ENCODE measurements at places on chromosomes 12 and 14. TPM values are rescaled to one million over a fixed set of nuclear protein-coding genes. Genes with fewer than 3 reads are reported as not detected.

Gene FOXN3
- total RNA-seq, result 25.9 TPM

Gene FLVCR2
- 15.8 TPM for total RNA-seq

Gene PRMT5
- total RNA-seq, result 40.0 TPM

Gene IKZF4
- total RNA-seq, result 1.4 TPM

Gene EIF2S1
- total RNA-seq, result 287 TPM

Gene LMNTD1
- 0.19 TPM for total RNA-seq

Gene NCOR2
- 25.7 TPM for total RNA-seq

DNA sequence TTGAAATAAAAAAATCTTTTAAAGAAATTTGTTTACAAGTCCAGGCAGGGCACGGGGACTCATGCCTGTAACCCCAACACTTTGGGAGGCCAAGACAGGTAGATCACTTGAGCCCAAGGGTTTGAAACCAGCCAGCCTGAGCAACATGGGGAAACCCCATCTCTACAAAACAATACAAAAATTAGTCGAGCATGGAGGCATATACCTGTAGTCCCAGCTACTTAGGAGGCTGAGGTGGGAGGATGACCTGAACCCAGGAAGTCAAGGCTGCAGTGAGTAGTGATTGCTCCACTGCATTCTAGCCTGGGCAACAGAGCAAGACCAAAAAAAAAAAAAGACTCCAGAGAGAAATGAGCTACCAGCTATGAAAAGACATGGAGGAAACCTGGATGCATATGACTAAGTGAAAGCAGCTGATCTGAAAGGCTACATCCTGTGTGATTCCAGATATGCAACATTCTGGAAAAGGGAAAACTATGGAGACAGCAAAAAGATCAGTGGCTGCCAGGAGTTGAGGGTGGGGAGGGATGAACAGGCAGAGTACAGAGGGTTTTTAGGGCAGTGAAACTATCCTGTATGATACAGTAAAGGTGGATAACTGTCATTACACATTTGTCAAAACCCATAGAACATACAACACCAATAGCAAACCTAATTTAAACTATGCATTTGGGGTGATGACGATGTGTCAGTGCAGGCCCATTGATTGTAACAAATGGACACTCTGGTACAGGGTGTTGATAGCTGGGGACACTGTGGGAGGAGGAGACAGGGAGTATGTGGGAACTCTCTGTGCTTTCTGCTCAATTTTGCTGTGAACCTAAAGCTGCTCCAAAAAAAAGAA is 59.9 kb downstream of the PRKAB1 start:
- DNase-seq, result peak; percentile 42

DNA sequence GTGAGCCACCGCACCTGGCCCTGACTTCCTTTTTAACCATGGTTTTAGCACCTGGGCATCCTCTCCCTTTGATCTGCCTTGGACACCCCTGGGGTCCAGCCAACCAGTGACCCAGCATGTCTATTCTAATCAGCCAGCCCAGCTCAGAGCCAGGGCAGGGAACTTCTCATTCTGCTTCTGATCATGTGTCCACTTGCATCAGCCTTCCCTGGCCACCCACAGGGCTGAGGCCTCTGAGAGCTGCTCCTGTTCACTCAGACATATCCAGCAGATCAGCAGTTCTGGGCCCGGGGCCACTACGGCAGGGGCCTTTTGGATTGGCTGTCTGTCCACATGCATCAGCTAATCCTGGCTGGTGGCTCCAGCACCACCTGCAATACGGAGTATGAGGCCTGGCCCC is 117.9 kb upstream of the MAP1LC3B2 start:
- DNase-seq, result no peak

DNA sequence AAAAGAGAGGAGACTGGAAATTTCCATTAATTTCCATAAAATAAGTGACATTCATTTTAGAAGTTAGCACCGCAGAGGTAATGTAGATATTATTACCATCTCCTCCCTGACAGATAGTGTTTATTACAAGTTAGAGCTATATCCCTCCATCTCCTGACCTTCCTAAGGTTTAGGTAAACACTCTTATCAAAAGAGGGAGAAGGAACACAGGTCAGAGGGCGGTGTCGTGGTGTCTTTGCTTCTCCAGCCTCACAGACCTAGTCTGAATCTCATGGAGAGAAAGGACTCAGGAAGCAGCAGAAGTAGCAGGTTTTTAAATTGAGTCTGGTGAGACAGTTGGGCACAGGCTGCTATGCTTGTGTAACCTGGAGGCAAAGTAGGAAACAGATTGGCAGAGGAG is 11.5 kb upstream of the POC1B start:
- DNase-seq, result no peak

- peak; percentile 89 for DNase-seq
Measured at GRCh38 chr14:61609191-61609843, 86.0 kb upstream of the HIF1A start.

DNA sequence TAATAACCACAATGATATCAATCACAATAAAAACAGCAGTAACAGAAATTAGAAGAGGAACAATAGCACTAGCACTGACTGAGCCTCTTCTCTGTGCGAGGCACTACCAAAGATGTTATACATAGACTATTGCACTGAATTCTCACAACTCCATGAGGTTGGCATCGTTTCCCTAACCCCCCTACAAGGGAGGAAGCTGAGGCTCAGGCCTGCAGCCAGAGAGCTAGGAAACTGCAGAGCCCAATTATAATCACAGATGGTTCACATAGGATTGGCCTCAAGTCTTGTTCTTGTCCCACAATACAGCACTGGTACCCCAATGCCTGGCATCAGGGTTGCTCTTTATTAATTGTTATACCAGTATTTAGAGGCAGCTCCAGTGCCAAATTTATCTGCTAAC is 278.0 kb downstream of the CEP128 start:
- no peak for DNase-seq

DNA sequence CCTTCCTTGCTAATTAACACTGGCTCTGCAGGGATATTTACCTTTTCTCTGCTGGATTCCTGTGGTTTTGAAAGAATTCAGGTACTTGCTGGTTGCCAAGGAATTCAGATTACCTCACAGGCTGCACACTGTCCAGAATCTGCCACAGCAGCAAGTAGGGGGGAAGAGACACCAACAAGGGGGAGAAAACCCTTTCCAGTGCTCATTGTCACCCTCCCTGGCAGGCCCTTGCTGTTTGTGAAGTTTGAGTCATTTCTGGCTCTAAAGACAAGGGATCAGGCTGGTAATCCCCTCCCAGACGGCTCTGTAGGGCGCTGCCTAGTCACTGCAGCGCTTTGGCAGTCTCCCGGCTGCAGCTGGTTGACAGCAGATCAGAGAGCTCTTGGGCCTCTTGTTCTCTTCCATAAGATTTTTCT is 50.8 kb downstream of the TTLL5 start:
- peak; percentile 72 for DNase-seq

GRCh38 chr12:119644930-119645329 is 23.0 kb upstream of the PRKAB1 start:
- no peak for DNase-seq

- DNase-seq, result no peak
Measured at GRCh38 chr14:31806249-31806648, 245.0 kb downstream of the NUBPL start.

- DNase-seq, result no peak
Measured at GRCh38 chr12:10196210-10196609, 16.5 kb upstream of the GABARAPL1 start.

GRCh38 chr14:21070610-21071224 is 613 bp downstream of the ARHGEF40 start:
- DNase-seq, result peak; percentile 10

DNA sequence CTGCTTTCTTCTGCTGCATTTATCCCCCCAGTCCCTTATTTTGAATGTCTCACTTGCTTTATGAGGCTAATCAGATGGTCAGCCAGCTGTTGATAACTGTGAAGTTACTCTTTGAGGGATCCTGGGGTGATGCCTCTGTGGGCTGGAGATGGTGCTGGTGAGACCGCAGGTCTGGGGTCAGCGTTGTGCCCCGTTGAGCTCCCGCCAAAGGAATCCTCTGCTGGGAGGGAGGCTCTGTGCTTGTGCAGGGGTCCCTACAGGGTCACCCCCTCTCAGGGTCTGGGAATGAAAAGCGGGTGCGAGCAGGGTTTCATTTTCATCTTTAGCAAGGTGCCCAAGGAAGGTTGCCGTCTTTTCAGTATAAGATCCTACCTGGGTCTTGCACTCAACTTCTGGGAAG is 161.2 kb upstream of the RTL1 start:
- DNase-seq, result no peak

DNA sequence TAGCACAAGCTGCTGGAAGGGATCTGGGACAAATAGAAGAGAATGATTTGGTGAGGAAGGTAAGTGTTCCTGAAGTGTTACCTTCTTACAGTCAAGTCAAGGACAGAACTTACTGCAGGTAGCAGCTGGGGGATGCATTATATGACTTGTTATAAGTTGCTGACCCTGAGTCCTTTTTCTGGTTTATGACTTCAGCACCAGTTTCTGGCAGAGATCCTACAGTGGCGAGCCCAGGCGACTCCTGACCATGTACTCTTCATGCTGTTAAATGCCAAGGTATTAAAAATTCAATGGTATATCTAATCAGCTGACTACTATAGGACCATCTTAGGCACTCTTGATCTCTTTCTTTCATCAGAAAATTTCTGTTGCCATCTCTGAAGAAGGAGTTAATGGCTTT is 45.1 kb upstream of the ATF1 start:
- DNase-seq, result no peak

GRCh38 chr14:104023325-104024055 is 62.0 kb upstream of the ASPG start:
- DNase-seq, result no peak

- DNase-seq, result no peak
Measured at GRCh38 chr12:46898152-46898931, 72.5 kb upstream of the SLC38A4 start.

GRCh38 chr12:90360300-90360699 is 594.7 kb downstream of the CCER1 start:
- DNase-seq, result no peak

GRCh38 chr12:74021937-74022336 is 515.7 kb upstream of the ATXN7L3B start:
- peak; percentile 22 for DNase-seq

DNA sequence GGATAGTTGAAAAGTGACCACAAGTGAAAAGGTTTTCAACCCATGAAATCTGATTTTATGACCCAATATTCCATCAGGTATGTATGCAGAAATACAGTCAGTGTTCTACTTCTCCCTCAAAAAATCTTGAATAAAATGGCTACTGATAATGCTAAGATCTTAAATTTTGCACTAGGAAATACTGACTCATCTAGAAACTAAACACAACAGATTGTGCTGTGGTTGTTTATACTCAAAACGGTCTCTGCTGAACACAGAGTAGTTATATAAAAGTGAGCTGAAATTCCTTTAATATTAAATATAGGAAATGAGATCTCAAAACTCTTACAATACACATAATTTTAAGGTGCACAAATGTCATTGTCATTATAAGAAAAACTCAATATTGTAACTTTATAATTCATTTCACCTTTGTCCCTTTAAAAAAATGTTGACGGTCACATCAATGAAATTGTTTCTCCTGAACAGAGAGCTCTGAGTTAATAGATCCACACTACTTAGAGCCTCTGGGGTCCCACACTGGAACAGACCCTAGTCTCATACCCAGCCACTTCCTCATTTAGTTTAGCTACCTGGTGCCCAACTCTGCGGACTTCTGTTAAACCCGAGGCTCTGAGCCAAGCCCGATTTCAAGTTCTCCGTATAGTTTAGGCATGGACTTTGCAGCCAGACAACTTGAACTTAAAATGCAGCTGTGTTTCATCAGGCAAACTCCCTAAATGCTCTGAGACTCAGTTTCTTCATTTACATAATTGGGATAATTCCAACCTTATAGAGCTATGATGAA is 9.3 kb downstream of the COCH start:
- DNase-seq, result no peak

DNA sequence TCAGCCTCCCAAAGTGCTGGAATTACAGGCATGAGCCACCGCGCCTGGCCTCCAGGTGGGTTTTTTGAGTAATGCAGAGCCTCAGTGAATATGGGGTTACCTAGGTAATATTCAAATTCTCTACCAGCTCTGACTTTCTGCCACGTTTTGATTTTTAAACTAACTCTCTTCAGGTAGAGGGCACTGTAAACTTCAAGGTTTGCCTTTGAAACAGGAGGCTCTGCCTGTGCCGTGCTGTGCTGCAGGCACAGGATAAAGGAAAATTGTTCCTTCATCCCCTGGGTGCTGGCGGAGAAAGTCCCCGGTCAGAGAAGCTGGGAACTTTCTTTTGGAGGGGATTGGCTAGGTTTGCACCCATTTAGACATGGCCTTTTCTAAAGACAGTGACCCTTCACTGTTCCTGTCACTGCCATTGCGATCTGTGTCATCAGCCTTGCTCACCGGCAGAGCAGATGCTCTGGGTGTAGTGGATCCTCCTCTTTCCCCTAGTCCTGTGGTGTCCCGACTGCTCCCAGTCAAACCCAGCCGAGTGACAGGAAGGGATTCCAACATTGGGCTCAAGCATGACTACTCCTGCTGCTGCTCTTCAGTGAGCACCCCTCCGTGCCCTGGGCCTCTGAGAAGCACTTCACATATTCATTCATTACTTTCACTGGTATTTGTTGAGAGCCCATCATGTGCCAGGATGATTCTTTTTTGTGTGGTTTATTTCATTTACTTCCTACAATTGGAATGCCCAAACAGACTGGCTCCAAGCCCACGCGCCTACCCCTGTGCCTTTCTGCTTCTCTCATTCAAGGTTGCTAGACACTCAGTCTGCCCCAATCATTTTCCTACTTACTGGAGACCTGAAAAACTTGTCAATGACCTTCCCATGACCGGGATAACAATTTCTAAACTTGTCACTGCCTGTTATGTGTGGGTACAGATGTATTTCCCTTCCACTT is 103.6 kb downstream of the TMEM30B start:
- no peak for DNase-seq

DNA sequence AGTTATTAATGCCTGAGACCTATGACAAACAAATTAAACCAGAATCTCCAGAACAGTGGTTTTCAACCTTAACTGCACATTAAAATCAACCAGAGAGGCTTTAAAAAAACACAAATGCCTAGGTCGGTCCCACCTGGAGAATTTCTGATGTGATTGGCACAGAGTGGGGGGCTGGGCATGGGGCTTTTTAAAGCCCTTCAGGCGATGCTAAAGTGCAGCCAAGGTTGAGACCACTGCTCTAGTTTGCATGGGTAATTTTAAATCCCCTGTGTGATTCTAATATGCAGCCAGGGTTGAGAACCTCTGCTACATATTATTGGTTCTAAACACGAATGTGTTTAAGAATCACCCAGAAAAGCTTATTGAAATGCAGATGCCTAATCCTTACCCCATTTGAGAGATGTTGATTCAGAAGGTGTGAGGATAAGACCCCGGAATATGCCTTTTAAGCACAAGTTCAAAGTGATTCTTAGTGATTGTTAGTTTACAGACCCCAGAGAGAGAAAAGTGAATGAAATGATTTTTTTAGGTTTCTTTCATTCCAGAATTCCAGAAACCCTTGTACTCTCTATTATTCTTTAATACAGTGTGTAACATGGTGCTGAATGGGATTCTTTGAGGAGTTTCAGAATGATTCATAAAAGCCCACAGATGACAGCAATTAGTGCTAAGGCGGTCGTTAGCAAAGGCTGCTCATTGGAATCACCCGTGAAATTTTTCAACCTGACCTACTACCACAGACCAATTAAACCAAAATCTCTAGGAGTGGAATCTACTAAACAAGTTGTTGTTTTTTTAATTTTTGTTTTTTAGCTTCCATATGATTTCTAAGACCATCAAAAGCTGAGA is 44.9 kb downstream of the LIN7A start:
- no peak for DNase-seq

GRCh38 chr12:3677609-3678008 is 75.3 kb downstream of the CRACR2A start:
- no peak for DNase-seq
